ENCODE measurements at places on chromosomes 7 and 10.

GRCh38 chr7:156614434-156615264 is 25.9 kb upstream of the RNF32 start:
- no peak for DNase-seq

GRCh38 chr7:31099451-31100444 is 47.6 kb downstream of the ADCYAP1R1 start:
- no peak for DNase-seq

DNA sequence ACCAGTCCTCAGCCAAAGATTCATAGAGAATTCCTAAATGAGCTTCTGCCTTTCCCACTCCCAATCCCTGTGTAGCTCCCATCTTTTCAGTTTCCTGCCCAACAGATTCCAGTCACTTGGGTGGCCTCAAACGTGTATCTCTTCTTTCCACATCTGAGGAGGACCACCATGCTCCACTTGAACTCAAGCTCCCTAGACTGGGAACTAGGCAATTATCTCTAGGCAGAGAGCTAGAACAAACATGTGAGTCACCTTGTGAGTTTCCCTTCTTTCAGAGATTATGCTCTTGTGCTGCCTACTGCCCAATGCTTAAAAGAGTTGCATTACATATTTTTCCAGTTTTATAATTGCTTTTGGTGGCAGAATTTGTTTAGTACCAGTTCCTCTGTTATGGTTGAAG is 178.0 kb downstream of the MDFIC start:
- no peak for DNase-seq

DNA sequence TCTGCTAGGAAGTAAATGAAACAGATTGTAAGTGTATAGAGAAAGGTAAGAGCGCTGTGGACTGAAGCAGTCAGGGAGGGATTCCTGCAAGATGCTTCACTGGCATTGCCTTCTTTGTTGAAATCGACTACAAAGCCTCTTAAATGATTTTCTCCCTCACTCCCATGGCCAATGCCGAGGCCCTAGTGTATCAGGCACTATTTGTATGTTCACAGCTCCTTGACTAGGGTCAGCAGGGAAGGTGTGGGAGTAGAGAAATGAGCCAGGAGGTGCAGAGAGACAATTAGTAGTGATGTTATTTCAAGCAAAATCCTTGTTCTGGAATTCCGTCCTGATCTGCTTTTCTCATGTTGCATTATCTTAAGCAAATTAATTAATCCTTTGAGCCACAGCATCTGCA is 22.9 kb upstream of the DUSP5 start:
- DNase-seq = no peak

DNA sequence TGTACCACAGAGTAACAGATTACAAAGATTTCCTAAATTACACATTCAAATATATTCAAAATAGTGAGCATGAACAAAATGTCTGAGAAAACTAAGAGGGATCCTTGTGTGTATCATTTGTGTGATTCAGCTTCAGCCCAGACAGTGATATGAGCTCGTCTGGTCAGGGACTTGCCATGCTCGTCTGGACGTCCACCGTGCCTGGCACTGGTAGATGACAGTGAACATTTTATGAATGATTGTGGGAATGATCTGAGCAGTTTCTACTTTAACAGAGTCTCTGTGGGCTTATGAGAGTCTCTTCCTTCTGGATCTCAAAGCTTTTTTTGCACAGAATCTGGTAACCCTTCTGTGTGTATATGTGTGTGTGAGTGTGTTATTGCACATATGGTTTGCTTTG is 34.2 kb upstream of the ANKRD2 start:
- no peak for DNase-seq

- DNase-seq = no peak
Observed at GRCh38 chr10:81108516-81109199, 571.0 kb downstream of the SH2D4B start.

- no peak for DNase-seq
Observed at GRCh38 chr10:90204956-90205314, 503.5 kb downstream of the KIF20B start.

DNA sequence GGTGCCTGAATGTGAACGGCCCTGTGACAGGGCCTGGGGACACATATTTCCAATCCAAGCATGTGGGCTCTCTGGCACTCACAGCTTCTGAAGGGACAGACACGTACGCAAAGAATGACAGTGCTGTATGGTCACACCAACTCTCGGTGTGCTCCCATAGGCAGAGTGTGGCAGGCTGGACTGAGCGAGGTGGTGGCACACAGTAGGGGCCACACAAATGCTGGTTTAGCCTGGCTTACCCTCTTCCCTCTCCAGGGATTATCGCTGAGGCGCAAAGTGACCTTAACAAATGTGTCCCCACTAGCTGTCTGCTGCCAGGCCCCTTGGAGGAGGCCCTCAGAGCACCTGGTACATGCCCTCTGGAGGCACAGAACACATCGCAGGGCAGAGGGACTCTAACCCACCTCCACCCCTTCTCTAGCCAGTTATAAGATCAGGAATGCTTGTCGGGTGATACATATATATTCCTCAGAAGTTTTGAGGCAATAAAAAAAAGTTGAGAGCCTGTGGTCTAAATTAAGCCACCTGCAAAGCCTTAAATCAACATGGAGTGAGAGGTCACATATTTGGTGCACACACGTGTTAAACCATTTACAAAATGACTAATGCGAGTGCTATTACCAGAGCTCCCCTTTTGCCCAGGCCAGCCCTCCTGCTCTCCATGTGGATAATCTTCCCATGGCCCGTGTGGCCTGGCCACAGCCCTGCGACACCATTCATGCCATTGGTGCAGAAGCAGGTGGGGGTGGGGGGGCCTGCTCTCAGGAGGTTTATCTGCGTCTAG is 262.8 kb upstream of the GRB10 start:
- no peak for DNase-seq

DNA sequence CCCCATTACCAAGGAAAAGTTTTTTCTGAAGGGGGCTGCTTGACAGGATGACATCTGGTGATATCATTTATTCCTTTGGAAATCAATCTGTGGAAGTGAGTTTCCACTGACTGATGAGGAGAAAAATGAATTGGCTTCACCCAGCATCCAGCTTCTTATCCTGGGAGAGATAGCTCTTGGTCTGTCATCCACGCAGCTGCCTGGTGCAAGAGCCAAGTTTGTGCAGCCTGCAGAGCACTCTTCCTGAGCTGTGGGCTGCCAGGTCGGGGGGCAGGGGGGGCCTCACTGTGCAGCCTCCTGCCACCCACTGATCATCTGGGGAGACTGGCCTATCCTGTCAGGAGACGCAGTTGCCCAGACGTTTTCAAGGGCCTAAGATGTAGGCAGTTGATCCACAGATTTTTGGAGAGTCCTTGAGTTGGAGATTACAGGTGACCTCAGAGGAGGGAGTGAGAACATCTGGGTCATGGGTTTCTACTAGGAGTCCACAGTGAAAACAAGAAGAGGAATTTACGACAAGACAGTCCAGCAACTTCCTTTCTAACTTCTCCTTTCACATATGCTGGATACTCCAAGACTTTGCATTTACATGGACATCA is 75.4 kb downstream of the EGFR start:
- DNase-seq = no peak

DNA sequence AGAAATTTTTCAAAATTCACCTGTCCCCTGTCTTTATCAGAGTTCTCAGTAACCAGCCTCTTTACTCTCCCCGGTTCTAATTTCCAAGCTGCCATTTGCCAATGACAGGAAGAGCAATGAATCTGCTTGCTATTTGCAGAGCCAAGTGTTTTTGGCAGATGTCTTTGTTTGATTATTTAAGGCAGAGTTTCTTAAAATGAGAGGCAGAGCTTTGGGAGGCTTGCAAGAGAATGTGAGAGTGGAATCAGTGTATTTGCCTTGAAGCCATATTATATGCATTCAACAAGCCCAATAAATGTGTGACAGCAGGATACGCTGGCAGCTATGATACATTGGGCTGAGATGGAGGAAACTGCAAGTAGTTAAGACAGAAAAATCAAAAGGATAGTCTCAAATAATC is 196.5 kb downstream of the PHF14 start:
- DNase-seq = no peak

DNA sequence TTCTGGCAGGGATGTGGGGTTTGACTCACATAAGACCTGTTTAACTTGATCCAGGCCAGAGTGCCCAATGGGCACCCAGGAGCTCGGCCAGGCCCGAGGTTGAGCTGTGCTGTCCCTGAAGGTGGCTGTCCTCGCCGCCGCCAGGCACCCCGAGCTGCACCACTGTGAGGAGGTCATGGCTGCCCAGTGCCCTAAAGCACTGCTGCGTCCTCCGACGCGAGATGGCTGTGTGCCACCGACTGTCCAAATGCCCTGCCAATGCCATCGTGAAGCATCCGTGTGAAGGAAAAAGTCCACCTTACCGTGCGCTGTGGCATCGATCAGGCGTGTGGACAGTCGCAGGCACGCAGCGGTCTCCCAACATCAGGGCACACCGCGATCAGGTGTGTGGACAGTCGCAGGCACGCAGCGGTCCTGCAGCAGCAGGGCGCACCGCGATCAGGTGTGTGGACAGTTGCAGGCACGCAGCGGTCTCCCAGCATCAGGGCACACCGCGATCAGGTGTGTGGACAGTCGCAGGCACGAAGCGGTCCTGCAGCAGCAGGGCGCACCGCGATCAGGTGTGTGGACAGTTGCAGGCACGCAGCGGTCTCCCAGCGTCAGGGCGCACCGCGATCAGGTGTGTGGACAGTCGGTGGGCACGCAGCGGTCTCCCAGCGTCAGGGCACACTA is 120.3 kb downstream of the VIPR2 start:
- no peak for DNase-seq

DNA sequence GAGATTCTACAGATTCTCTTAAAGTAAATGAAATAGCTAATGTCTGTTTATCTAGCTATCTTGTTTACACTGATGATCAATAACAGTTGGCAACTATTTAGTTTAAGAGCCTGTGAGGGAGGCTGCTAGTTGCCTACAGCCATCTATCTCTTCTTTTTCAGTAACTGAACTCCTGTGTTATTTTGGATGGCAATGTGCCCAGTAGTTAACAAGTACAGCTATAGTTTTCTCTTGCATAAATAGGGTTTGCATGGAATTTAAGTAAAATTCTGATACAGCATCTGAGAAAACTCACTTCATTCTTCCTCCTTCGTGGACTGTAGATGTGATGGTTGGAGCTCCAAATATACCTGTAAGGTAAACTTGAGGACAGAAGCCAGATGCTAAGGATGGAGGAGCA is 219.5 kb upstream of the POT1 start:
- DNase-seq = no peak

DNA sequence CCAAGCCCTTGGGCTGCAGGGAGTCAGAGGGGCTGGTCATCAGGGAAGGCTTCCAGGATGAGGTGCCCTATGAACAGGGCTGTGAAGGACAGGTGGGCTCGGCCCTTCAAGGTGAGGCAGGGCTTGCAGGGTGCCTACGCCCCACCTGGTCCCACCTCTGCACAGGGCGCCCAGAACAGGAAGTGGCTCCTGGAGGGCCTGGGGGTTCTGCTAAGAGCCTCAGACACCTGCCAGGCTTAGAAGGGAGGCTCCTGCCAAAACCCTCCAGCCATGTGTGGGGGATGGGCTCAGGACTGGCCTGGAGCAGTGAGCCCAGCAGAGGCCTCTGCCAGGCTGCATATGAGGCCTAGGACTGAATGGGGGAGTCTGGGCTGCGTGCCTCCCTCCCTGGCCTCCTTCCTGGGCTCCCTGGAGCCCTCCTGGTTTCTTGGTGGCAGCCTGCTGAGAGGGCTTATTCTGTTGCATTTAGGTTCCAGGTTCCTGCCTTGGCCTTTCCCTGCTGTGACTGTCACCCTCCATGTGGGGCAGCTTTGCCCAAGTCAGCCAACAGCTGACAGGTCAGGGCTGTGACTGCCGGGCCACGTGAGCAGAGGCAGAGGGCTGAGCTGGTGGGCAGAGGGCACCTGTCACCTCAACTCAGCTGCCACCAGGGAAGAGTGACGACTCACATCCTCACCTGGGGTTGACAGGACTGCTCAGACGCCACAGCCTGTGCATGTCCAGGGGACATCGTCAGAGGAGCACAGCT is 45.2 kb upstream of the MSMB start:
- peak; percentile 29 for DNase-seq

DNA sequence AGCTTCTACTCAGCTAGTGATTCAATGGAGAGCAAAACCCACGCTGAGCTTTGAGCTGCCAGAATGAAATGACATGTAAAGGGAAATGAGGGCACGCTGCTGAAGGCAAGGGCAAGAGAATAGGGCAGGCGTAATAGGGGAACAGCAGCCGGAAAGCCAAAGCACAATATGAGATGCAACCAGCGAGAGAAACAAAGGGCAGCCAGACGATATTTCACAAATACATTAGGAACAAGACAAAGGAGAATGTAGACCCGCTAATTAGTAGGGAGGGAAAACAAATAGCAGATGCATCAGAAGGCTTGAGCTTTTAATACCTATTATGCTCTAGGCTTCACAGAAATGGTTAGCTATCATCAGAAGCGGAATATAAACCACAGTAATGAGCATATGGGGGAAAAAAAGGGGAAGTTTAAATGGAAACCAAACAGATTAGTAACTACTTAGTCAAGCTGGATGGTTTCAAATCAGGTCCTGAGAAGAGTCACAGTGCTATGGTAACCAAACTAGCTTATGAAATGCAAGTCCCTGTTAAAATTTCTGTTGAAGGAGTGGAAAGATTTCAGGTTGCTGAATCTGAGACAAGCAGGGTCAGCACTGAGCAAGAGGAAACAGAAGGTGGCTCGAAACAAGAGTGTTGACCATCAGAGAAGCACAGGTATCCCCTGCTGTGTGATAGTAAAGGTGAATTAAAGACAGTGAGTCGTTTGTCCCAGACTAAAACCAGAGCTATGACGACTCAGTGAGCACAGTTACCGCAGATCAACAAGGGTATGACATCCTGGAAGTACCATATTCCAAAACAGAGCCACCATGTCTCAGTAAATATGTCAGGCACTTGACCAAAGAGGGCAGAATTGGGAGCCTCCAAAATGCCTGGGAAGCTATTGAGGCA is 496.9 kb upstream of the CELF2 start:
- DNase-seq = no peak

- peak; percentile 23 for DNase-seq
Observed at GRCh38 chr10:6530966-6531365, 49.1 kb downstream of the PRKCQ start.

- DNase-seq = no peak
Observed at GRCh38 chr10:73116017-73116416, 5.8 kb downstream of the NUDT13 start.

- no peak for DNase-seq
Observed at GRCh38 chr7:50562136-50562535, 3.1 kb downstream of the DDC start.

GRCh38 chr10:131689016-131689415 is 211.8 kb upstream of the PPP2R2D start:
- DNase-seq = no peak

- DNase-seq = no peak
Observed at GRCh38 chr7:157926107-157926506, 589.3 kb downstream of the DNAJB6 start.

DNA sequence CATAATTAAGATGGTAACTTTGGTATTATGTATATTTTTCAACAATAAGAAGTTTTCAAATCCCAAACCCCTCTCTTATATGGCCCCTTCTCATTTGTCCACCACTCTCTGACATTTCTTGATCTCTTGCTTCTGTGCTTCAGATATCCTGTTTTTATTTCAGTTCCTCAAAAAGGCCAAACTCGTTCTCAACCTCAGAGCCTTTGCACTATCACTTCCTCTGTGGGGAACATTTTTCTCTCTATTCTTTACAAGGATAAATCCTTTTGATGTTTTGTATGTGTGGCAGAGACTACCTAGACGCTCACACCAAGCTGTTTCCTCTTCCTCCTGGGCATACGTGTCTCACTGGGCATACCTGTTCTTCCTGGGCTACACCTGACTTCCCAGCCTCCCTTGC is 54.2 kb upstream of the FRMD4A start:
- DNase-seq = no peak
